ENCODE measurements at places on chromosomes 5 and 9. TPM values are rescaled to one million over a fixed set of nuclear protein-coding genes. Genes with fewer than 3 reads are reported as not detected.

DNA sequence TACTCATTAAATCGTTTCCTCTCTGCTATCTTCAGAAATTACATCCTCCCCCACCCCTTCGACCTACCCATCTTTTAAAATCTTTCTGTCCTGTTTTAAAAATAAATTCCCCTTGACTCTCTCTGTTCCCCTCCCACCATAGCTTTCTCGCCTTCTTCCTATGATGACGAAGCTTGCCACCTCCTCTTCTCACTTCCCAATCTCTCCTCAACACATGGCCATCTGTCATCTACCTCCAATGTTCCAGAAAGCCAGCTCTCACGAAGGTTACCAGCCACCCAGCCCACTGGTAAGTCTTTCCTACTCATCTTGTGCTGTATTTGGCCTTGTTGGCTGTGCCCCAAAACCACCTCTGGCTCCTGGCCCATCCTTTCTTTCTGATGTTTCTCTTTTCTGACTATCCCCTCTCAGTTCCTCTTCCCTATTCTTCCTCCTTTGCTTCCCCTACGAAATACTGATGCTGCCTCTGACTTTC lies 346.3 kb downstream of the ENC1 start:
- DNase-seq: no peak

- no peak for DNase-seq
Observed at GRCh38 chr9:15310107-15310850, 3.3 kb upstream of the TTC39B start.

- DNase-seq: no peak
Observed at GRCh38 chr5:173499471-173500212, 116.8 kb downstream of the BOD1 start.

SPINK4 gene
- not detected for total RNA-seq

PCAT7 gene
- total RNA-seq: 0.28 TPM

Measured in kidney (tissue), 22 donors.